ENCODE measurements at places on chromosomes 1 and 21.

DNA sequence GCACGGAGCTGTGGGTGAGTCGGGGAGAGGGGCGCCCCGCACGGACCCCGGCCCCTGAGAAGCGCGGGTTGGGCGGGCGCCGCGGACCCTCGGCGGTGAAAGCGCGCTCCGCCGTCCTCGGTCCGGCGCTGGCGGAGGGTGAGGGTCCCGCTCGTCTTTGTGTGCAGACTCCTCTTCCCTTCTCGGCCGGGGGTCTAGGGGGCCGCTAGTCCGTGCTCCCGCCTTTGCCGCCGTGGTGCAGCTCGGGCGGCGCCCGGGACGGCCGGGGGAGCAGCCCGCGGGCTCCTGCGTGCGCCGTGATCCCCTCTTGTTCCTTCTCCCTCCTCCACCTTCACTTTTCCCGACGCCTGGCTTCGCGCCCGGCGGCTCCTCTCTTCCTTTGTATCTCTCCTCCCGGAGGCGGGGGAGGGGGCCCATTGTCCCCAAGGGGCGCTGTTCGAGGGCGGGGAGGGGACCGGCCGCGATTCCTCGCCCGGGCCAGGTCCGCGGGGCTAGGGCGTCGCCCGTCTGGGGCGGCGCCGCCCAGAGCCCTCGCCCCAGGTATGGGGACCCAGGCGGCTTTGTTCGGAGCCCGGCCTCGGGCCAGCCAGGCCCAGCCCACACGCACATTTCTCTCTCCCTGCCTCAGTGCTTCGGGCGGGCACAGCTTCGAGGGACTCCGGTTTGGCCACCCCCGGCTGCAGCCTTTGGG is 519 bp downstream of the FNBP1L start:
- H3K36me3 ChIP-seq = no peaks in the 10 kb centered on the region
- peaks cover 47% of the 10 kb centered on the region for H3K4me1 ChIP-seq
- H3K27ac ChIP-seq = peak overlapping the region; percentile 99
- peak; percentile 56 for DNase-seq
- H3K27me3 ChIP-seq = no peaks in the 10 kb centered on the region
- peak overlapping the region; percentile 98 for H3K4me3 ChIP-seq

- H3K27ac ChIP-seq = no peak overlapping the region
- H3K27me3 ChIP-seq = no peaks in the 10 kb centered on the region
- no peak overlapping the region for H3K4me3 ChIP-seq
- no peak for DNase-seq
- H3K4me1 ChIP-seq = peaks cover 24% of the 10 kb centered on the region
Observed at GRCh38 chr1:22071511-22071910, 19.0 kb downstream of the CDC42 start.

GRCh38 chr1:103156966-103157365 is 48.6 kb upstream of the COL11A1 start:
- H3K4me1 ChIP-seq = no peaks in the 10 kb centered on the region
- H3K36me3 ChIP-seq = no peaks in the 10 kb centered on the region
- DNase-seq = no peak
- H3K27me3 ChIP-seq = no peaks in the 10 kb centered on the region
- H3K27ac ChIP-seq = no peak overlapping the region

DNA sequence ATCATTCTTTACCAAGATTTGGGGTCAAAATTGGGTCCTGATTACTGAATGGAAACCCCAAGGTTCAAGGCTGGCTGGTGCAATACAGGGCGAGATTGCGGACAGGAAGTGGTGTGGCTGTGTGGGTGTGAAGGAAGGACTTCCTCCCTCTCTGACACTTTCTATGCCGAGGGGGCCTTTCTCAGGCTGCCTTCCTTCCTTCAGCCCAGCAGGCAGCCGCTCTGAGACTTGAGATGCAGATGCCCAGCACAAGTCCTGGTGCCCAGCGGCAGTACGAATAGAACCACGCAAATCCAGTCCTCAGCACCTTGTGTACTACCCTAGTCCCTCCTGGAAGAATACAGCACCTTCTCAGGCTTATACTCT is 16.3 kb downstream of the BATF3 start:
- no peak for DNase-seq
- no peaks in the 10 kb centered on the region for H3K36me3 ChIP-seq
- no peaks in the 10 kb centered on the region for H3K4me1 ChIP-seq
- no peak overlapping the region for H3K27ac ChIP-seq
- H3K27me3 ChIP-seq = peaks cover 3% of the 10 kb centered on the region

- peak overlapping the region; percentile 41 for H3K4me3 ChIP-seq
- no peak for DNase-seq
- H3K36me3 ChIP-seq = peaks cover 30% of the 10 kb centered on the region
- no peak overlapping the region for H3K27ac ChIP-seq
- no peaks in the 10 kb centered on the region for H3K27me3 ChIP-seq
- peaks cover 28% of the 10 kb centered on the region for H3K4me1 ChIP-seq
Observed at GRCh38 chr21:46454142-46454541, 4.5 kb upstream of the DIP2A start.

DNA sequence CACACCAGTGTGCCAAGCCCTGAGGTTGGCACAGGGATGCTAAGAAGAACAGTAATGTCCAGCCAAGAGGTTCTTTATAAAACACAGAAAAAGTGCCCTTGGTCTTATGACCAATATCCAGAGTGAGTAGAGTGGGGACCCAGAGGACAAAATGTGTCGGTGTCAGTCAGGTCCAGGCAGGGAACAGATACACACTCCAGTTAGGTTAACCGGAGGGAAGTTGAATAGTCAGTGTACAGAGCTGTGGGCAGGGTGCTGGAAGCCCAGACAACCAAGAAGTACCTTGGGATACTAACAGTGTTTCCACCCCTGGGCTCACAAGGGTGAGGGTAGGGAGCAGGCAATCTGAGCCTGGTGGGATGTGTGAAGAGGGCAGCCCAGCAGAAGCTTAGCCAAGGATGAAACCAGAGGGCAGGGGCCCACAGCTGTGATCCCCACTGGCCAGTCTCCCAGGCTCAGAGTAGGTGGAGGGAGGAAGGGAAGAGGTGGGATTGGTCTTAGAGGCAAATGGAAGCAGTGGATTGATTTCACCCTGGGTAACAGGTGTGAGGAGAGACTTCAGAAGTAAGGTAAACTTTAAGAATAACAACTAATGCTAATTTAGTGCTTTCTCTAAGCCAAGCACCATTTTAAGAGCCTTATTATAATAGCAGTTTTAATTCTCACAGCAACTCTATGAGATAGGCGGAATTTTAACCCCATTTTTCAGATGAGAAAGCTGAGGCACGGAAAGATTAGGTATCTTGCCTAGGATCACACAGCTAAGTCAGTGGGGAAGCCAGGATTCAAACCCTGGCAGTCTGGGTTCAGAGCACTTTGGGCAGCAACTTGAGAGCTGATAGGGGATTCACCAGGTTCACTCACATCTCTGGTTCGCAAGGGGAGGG is 143.4 kb upstream of the HOOK1 start:
- no peaks in the 10 kb centered on the region for H3K27me3 ChIP-seq
- H3K36me3 ChIP-seq = peaks cover 4% of the 10 kb centered on the region
- no peak for DNase-seq
- H3K4me1 ChIP-seq = peaks cover 79% of the 10 kb centered on the region
- H3K27ac ChIP-seq = peak overlapping the region; percentile 89

DNA sequence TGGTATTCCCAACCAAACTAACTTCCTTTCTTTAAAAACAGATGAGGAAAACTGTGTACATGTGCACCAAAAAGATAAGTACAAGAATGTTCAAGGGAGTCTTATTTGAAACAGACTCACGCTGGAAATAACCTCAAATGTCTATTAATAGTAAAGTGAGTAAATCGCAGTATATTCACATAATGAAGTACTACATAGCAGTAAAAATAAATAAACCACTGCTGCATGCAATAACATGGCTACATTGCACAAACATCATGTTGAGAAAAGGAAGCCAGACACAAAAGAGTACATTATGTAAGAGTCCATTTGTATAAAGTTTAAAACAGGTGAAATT is 5.2 kb upstream of the DENND2D start:
- no peaks in the 10 kb centered on the region for H3K36me3 ChIP-seq
- H3K27me3 ChIP-seq = peaks cover 3% of the 10 kb centered on the region
- DNase-seq = no peak
- H3K27ac ChIP-seq = no peak overlapping the region

DNA sequence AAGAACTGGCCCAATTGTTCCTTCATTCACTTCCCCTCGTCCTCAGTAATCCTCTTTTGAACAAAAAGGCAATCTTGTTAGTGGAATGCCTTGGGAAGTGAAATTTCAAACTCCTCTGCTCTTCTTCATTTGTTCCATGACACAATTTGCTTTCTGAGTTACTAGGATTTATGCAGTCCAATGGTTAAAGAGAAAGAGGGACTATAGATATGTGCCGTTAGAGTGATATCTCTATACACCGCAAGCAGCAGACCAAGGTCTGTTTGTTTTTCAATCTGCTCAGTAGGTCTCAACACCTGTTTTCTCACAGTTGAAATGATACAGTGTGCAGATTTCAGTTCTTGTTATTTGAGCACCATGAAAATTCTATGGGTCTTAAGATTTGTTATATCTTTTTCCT is 244.0 kb downstream of the DNM3 start:
- H3K27ac ChIP-seq = no peak overlapping the region
- DNase-seq = no peak
- H3K36me3 ChIP-seq = no peaks in the 10 kb centered on the region

Data from neural crest cell (in vitro differentiated cells).